ENCODE measurements at places on chromosomes 3 and 15.

DNA sequence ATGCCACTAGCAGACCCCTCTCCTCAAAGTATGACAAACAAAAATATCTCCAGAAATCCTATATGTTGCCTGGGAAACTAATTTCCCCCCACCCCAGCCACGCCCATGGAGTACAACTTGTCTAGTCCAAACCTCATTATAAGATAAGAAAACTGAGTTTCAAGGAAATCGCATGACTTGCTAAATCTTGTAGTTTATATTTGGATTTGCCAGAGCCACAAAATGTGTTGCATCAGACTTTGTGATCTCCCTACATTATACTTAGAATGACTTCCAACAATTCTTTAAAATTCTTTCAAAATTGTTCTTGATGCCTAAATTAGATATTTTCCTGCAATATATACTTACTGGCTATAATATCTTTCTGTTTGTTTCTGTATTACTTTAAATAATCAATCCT is 1034.4 kb downstream of the IGSF11 start:
- DNase-seq, result no peak

GRCh38 chr3:135197246-135197645 is 402.2 kb downstream of the EPHB1 start:
- no peak for DNase-seq

DNA sequence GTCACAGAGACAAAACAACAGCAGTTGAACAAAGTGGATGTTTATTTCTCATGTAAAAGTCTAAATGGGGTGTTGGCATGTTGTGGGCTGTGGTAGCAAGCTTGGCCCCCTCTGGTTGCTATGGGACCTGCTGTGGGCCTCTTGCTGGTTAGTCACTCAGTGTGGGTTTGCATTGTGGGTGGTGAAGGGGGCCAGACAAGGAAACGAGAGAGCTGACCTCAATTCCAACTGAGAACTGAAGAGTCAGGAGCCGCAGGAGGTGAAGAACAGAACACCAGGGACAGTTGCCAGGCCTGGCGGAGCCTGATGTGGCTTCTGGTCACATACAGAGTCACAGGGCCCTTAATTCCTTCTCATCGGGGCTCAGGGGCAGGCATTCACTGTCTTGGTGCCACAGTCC is 1.9 kb upstream of the ADPGK start:
- no peak for DNase-seq

GRCh38 chr3:129557548-129557894 is 14.5 kb downstream of the H1-8 start:
- DNase-seq, result no peak

DNA sequence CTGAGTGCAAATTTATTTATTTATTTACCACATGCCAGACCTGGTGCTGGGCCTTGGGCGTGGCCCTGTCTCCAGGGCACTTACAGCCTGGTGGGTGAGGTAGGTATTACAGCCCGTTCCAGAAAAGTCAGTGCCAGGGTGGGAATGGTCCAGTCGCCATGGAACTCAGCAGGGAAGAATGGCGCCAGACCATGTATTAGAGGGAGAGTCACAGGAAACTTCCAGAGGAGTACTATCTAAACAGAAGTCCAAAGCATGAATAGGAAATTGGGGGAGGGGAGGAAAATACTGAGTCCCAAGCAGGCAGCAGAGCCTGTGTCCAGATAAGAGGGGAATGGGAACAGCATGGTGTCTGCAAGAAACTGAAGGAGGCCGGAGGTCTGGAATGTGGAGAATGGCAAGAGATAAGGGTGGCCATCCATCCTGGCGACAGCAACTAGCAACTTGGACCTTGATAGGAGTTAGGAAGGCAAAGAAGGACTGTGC is 27.0 kb downstream of the SH3BP5 start:
- DNase-seq, result peak; percentile 10

DNA sequence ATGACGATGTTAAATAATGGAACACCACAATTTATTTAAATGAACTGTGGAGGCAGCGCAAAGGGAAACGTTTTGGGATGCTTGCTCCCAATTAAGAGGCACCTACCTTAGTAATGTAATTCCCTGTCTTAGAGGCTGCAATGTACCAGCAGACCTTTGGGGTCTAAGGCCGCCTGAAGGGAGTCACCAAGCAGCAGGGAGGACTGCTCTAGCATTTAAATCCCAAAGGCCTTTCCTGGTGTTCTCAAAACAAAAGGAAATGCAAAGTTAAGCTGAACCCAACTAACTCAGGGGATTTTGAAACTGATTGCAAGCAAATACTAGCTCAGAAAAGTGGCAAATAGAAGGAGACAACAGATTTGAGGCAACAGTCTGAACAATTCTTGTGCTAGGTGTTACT is 510.8 kb downstream of the GABRG3 start:
- no peak for DNase-seq

GRCh38 chr15:36275656-36276055 is 303.8 kb upstream of the CDIN1 start:
- no peak for DNase-seq

DNA sequence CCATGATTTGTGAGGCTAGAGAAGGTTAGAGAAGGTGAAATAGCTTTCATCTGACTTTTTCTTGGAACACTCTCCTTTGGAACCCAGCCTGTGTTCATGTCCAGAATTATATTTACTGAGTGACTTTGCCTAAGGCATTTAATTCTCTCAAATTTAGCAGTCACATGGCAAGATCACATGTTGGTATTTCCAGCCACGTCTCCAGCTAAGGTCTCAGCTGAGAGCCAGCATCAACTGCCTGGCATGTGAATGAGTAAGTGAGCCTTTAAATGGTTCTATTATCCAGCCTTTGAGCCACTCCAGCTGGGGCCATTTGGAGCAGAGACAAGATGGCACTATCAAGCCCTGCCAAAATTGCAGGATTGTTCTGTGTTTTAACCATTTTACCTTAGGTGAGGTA is 130.2 kb upstream of the SGO1 start:
- no peak for DNase-seq

DNA sequence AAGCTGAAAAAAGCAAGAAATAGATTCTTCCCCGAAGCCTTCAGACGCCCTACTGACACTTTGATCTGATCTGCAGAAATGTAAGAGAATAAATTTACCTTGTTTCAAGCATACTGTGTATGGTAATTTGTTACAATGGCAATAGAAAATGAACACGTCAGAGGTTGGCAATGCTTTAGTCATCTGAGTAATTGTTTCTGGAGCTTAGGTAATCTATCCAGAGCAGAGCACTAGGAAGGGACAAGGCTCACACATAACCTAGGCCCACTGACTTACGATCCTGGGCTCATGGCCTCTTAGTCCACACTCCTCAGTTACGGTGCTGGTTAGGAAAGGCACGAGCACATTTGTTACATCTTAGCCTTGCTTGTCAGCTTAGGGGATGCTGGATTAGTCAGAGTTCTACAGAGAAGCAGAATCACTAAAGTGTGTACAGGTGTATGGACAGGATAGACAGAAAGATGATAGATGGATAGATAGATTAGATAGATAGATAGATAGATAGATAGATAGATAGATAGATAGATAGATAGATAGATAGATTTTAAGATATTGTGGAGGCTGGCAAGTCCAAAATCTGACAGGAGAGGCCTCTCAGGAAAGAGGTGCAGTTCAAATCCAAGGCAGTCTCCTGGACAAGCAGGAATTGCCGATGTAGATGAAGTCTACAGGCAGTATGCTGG is 46.8 kb upstream of the TBC1D23 start:
- DNase-seq, result no peak

DNA sequence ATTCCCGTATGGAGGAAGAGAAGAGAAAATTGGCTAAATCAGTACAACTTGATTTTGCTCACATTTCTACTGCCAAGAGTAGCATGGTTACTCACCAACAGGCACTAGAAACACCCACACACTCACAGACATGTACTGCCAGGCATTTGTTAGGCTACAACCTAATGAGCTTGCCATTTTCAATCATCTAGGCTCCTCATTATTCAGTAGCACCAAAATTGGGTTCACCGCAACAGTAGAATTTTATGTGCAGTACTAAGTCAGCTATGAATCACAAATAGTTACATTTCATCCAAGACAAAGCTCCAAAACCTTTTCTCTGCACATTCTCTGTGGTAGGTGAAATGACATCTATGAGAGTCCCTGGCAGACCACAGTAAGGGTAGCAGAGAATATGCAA is 15.0 kb upstream of the THUMPD3 start:
- no peak for DNase-seq

DNA sequence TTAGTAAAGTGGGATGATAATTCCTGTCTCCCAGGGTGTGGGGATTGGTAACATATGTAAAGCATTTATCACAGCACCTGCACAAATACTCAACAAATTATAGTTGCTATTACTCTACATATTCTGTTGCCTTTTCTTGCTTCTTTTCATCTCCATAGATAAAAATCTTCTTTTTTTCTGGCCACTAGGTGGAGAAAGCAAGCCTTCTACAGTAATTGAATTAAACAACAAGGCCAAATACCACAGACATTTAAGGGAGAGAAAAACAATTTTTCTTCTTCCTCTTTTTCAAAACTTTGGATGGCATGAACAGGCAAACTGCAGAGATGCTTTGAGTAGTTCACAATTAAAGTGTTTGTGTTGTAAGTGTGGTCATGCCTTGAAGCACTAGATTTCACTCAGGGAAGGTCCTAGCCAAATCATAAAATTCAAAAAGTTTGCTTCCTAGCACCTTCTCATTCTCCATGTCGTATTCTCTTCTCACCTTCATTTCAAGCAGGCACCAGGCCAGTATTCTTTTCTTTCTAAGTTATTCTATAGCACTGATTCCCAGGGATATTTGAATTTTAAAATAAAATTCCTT is 493.4 kb upstream of the TGFBR2 start:
- DNase-seq, result peak; percentile 61

DNA sequence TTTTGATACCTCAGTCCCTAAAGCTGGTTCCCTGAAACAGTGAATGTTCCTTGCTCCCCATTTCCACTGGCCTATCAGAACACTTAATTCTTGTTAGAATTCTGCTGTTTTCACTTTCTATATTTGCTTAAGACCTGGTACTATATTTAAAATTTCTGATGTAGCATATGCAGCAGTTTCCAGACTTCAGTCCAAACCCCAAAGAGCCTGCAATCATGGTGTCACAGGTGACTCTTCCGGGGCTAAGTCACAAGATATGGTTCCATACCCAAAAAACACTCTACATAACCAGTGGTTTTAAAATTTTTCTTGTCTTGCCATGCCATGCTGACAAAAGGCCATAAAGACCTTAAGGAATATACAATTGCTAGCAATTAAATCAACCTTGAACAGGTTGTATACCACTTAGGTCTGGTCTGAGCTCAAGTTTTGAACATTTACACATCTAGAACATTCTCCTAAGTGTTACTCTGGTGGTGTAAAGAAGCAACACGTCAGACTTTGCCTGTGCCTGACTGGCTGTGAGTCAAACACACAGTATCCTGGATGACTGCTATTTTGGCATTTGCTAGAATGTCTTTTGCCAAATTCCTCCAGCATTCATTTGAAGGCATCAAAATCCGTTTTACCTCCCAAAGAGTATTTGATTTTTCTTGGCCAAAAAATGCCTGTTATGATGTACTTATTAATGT is 160.0 kb downstream of the FRMD5 start:
- DNase-seq, result no peak

DNA sequence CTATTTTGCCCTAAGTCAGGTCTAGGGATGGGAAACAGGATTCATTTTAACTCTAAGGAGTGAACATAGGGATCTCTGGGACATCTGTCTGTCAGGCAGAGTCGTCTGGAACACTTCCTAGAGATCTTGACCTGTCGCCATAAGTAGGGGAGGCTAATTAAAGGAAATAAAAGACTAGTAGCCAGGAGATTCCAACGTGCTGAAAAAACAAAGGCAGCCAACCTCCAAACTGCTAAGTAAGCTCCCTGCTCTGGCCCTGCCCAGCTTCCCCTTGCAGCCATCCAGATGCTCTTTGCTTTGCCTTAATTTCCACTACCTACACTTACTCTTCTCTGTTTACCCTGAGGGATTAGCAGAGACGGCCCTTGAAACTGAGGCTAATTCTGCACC is 18.4 kb upstream of the TSEN2 start:
- DNase-seq, result no peak

- DNase-seq, result peak; percentile 13
Measured at GRCh38 chr3:132488151-132488550, 70.8 kb downstream of the DNAJC13 start.

- no peak for DNase-seq
Measured at GRCh38 chr3:71305231-71306206, 278.0 kb downstream of the FOXP1 start.

DNA sequence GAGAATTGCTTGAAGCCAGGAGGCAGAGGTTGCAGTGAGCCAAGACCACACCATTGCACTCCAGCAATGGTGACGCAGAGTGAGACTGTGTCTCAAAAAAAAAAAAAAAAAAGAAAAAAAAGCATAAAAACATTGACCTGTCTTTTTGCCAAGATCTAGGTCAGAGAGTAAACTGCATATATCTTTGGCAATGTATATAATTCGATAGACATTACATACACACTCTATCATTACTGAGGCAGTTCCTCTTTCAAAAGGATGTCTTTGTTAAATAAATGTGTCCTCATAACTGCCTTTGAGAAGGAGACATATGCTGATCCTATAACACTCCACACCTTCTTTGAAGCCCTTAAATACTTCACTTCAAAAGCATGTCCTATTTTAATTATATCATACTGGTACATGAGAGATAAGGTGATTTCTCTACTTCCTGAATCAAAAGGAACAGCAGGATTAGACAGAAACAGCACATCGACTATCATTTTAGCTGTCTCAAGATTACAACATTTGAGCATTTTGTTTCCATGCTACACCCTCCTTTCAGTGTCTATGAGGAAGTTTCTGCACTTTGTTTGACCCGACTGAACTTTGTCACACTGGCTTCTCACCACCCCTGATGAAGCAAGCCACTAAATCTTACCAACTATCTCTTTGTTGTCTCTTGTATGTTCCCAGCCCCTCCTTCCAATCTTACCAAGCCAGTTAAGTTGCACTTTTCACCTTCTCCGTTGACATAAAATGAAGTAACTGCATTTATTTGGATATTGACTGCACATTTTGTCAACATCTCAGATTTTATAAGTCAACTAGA is 335.8 kb downstream of the MECOM start:
- DNase-seq, result peak; percentile 64

- DNase-seq, result no peak
Measured at GRCh38 chr15:67092752-67093503, 27.5 kb downstream of the SMAD3 start.

DNA sequence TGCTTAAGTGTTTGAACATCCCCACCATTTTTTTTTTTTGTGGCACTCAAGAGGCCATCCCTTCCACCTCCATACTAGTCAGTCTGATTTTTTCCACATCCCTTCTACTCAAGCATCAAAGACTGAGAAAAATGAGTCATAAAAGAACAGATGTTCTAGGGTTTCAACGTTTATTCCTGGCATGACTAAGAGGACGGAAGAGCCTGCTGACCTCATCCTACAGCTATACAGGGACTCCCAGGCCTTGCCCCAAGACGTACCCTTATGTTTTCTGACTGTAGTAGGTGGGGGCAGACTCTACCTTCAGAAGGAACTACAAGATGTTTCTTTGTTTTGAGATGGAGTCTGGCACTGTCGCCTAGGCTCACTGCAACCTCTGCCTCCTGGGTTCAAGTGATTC is 3.3 kb upstream of the ITPKA start:
- peak; percentile 65 for DNase-seq

DNA sequence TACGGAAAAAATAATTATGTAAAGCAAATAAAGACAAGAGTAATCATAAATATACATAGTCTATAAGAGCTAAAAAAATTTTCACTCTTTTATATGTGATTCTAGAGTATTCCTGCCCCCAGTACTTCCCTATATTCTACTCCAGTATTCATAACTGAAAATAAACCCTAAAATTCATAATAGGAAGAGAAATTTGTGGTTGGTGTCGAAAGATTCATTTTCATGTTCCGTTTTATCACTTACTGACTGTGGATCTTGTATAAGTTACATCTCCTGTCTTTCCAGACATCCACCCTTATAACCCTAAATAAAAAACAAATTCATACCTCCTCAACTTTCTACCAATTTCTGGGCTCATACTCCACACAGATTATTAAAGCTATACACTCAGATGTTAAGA is 16.0 kb upstream of the MBNL1 start:
- DNase-seq, result no peak
